ENCODE measurements at places on chromosomes 16 and 17.

DNA sequence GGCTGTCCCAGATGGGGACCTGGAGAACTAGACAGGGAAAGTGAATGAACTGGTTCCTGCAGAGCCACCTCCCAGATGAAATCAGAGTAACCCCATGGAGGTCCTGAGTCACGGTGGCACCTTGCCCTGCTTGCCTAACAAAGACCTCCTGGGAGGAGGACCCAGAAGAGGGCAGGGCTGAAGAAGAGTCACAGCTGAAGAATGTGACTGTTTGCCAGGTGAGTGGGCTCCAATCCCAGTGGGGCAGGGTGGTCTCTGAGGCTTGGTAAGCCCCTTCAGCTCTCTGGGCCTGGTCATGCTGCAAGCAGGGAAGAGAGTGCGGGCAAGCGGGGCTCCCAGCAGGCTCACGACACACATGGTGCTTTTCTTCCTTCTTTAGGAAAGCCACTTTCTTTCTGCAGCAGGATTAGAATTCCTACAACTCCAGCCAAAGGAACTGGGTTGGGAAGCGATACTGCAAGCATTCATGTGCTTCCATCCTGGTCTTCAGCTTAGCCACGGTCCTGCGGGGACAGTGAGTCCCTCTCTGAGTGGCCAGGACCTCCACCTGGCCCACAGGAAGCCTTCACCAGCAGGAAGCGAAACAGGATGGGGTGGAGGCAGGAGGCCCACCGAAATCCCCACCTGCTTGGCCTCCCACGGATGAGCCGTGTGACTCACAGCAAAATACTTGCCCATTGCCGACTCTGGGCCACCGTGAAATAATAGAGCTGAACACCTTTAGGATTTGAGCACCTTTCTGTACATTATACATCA lies 4.3 kb downstream of the C16orf74 start:
- DNase-seq, result no peak

DNA sequence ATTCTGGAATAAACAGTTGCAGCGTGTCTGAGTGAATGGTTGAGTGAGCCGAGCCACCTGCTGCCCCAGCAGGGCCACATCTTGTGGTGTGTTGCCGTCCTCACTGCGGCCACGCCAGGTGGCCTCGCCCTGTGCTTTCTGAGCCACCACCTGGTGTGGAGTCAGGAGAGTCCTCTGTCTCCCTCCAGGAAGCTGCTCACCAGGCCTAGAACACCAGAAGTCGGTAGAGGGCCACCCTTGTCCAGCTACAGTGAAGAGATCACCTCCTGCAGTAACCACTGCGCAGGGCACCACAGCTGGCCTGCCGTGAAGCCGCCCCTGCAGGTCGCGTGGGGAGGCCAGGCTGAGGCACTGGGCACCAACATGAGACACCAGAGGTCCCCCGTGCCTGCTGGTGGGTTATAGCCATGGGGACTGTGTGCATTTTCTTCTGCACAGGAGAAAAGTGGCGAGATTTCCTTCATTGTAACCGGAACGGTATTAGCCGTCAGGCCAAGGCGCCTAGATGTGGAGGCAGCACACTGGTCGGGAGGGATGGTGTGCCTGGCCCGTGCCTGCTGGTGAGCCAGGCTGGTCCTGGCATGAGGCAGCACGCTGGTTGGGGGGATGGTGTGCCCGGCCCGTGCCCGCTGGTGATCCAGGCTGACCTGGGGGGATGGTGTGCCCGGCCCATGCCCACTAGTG lies 28.9 kb upstream of the FOXK2 start:
- DNase-seq, result no peak

- DNase-seq, result no peak
Observed at GRCh38 chr17:55402374-55402773, 19.3 kb downstream of the MMD start.

DNA sequence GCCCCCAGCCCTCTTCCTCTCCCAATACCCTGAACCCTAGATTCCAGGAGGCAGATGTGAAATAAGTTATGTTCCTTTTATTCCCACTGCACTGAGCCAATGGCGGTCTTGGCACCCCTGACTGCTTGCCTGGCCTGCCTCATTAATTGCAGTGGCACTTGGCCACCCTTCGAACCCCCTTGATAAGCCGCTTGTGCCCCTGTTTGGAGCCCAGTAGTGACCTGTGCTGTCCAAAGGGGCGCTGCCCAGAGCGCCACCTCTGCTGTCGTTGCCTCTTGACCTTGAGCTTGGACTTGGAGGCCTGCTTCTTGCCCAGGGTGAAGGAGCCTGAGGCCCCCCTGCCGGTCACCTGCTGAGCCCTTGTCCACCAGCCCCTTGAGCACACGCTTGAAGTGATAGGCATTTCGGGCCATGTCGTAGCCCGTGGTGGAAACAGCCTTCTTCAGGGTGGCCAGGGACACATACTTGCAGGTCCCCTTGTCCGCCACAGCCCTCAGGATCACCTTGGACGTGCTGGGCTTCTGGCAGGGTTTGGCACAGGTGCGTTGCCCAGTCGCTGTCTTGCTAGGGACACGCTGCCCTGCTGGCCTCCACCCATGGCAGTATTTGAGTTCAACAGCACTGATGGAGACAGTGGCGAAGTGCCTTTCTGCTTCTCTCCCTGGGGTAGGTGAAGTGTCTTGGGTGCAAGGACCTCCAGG lies 5.7 kb downstream of the SGCA start:
- no peak for DNase-seq

DNA sequence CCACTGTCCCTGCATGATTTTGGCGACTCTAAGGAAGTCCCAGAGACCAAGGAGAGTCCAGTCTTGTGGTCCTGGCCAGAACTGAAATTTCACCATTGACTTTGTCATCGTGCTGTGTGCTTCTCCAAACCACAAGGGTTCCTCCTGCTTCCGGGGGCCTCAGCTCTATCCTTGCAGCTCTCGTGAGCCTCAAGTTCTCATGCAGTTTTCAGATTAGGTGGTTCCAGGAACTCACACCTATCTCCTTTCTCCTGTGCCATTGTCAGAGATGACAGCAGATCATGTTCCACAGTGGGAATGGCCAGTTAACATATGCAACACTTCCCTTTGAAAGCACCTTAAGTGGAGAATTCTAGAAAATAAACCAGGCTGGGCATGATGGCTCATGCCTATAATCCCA lies 97.9 kb upstream of the CRHR1 start:
- no peak for DNase-seq

DNA sequence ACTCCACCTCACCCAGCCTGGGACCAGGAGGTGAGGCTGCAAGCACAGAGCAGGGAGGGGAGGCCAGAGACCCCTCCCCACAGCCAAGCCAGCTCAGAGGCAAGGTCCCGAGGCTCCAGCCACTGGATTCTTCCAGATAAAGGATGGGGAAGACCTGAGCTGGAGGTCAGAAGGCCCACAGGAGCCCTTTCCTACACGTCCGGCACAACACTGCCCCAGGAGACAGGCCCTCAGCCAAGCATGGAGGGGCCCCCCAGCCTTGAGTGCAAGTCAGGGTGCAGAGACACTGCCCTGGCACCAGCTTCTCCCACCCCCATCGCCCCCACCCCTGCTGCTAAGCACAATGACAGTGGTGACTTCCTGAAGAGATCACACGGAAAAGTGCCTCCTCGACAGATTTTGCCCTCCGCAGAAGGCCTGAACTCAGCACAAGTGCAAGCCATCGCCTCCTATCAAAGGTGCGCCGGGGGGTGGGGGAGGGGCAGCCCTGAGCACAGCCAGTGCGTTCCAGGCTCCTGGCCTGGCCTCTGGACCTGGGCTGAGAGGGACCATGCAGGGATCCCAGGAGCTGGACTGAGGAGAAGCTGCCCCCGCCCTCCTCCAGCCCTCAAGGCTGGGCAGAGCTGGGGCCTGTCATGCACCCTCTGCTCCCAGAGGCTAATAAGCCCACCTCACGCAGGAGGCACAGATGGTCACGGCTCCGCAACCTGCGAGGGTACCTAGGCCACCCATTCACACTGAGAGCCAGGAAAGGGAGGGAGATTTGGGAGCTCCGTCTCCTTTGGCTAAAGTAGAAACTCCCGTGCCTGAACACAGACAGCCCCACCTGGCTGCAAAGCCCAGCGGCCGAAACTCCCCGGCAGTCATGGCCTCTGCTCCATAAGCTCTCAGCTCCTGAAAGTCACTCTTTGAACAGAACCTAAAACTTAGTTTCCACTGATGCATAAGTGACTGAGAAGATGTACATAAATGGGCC lies 2.7 kb downstream of the MAFG start:
- DNase-seq, result no peak

DNA sequence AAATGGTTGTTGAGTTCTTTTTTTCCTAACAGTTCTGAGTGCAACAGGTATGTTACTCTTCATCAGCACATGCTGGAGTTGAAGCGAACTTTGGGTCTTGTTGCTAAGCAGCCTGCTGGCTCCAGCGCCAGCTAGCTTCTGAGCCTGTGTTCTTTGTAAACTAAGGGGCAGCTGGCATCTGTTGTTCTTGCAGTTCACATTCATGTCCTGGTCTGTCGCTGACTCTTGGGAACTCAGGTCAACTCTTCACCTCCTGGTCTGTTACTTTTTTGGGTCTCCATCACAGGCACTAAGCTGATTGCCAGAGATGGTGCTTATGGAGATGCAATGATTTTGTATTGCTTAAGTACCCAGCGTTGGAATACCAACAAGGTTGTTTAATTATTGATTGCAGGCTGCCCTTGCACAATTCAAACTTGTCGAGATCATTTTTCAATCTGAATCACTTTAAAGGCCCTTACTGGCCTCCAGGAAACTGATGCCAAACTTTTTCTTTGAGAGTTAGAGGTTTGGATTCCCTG lies 40.9 kb downstream of the USP10 start:
- DNase-seq, result peak; percentile 40

- no peak for DNase-seq
Observed at GRCh38 chr17:21124086-21124485, 2.7 kb upstream of the DHRS7B start.

DNA sequence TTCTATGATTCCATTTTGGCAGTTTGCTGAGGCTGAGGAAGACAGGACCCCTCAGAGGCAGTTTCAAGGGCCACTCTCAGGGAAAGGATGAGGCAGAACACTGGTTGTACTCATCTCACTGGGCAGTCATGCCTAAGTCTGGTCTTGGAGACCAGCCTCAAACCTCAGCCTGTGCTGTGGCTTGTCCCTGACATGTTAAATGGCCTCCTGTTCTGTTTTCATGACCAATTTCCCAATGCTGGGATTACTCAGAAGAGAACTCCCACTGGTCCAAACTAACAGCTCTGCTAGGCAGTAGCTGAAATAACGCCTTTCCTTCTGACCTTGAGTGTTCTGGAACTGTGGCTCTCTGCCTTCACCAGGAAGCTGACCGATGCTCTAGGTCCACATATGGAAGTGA lies 8.4 kb upstream of the SPDYE4 start:
- DNase-seq, result peak; percentile 42

DNA sequence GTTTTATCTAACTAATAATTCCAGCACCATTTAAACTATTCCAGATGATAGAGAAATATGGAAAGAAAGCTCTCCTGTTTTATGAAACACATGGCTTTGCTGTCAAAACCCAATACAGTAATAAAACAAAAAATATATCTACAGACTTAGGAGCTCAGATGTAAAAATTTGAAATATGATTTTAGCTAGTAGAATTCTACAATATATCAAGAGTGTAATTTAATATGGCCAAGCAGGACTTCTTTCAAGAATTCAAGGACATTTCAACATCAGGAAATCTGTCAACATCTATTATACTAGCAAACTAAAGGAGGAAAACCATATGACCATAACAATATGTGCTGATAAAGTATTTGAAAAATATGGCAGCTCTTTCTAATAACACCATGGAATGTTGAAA lies 57.5 kb downstream of the CCDC182 start:
- no peak for DNase-seq

DNA sequence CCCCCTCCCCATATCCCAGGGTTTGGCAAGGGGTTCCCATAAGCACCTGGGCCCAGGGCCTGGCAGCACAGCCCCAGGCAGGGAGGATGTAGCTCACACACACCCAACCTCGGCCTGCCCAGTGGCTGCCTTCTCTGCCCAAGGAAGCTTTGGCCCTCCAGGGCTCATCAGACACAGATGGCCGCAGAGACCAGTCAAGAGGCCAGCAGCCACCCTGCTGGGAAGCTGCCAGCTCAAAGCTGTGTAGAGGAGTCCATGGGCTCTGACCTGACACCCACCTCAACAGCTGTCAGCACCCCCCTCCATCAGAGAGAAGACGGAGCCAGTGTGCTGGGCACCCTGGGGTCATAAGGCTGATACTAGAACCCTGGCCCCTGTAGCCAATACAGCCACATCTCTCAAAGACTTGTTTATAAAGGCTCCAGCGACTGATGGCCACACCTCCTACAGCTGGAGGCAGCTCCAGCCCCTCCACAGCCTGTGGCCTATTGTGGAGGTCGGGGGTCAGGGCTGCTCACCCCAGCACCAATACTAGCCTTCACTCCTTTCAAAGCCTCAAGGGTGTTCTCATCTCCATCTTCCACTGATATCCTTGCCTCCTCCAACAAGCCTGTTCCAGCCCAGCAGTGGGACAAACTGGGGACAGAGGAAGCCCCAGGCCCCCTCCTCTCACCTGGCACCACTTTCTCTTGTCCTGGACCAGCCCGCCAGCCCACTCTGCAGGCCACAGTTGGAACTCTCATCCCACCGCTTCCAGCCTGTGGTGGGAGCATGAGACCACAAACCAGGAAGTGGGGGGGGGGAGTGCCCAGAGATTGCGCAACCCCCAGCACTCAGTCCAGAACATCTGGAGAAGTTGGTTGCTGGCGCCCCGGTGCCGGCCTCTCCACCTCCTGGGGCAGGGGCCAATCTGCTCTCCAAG lies 2.2 kb upstream of the MPG start:
- no peak for DNase-seq

GRCh38 chr17:41339571-41340172 lies 11.0 kb downstream of the KRT33A start:
- DNase-seq, result no peak

- DNase-seq, result no peak
Observed at GRCh38 chr17:80118601-80119270, 17.4 kb downstream of the GAA start.

DNA sequence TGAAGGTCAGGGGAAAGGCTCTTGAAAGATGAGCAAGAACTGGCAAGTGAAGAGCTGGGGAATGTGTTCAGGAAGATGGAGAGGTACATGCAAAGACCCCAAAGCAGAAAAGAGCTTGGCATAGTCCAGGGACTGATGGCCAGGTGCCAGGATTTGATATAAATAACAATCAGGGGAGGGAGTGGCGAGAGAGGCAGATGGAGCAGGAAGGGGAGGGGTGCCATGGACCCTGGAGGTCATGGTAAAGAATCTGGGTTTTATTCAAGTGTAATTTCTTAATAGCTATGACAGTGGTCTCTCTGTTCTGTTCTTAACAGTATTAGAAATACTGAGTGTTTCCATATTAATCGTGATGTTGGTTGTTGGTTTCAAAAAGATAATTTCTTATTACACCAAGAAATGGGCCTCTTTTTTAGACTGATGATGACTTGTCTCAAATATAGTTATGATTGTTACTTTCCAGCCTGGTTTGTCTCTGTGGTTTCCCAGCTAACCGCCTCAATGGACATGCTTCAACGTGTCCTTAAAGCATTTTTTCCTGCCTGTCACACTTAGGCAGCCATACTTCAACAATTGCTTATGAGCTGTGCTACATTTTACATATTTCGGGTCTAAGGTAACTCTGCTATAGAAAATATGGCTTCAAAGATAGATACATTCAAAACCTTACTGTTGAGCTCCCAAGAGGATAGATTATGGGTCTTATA lies 49.4 kb downstream of the MYH10 start:
- no peak for DNase-seq

- no peak for DNase-seq
Observed at GRCh38 chr17:9987779-9988585, 82.9 kb upstream of the RCVRN start.

- no peak for DNase-seq
Observed at GRCh38 chr17:15000661-15001060, 264.5 kb downstream of the PMP22 start.
